NCI-H2029 (cell line): ENCODE measurements at places on chromosomes 6 and 20.

- DNase-seq = no peak
Observed at GRCh38 chr6:113733381-113733780, 123.8 kb upstream of the MARCKS start.

DNA sequence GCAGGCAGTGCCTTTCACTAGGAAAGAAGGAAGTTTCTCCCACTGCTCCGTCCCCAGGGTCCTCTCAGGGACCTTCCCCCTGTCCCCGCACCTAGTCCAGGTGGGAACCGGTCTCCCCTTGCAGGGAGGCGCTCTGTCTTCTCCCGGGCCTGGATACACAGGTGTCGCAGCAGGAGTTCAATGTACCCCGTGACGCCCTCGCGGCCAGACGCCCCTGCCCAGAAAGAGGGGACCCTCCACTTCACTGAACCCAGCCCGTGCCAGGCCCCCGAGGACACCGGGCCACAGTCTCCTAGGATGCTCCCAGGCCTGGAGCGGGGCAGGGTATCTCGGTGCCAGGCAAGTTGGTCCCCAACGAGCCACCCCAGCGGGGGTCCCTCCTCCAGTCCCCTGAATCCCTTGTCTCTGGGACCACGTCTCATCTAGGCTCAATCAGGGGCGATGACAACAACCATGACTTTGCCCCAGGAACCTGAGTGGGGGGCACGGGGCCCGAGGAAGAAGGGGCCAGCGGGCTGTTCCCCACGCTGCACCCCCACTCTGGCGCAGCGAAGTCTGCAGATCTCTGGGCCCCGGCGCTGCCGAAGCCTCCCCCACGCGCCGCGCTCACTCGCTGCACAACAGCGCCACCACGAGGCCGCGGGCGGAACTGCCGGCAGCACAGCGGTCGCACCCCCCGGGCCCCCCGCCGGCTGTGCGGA is 103.0 kb downstream of the EDN3 start:
- no peak for DNase-seq

- no peak for DNase-seq
Observed at GRCh38 chr6:32187009-32187709, 2.8 kb downstream of the PBX2 start.

GRCh38 chr6:92864966-92865555 is 554.3 kb downstream of the EPHA7 start:
- no peak for DNase-seq

DNA sequence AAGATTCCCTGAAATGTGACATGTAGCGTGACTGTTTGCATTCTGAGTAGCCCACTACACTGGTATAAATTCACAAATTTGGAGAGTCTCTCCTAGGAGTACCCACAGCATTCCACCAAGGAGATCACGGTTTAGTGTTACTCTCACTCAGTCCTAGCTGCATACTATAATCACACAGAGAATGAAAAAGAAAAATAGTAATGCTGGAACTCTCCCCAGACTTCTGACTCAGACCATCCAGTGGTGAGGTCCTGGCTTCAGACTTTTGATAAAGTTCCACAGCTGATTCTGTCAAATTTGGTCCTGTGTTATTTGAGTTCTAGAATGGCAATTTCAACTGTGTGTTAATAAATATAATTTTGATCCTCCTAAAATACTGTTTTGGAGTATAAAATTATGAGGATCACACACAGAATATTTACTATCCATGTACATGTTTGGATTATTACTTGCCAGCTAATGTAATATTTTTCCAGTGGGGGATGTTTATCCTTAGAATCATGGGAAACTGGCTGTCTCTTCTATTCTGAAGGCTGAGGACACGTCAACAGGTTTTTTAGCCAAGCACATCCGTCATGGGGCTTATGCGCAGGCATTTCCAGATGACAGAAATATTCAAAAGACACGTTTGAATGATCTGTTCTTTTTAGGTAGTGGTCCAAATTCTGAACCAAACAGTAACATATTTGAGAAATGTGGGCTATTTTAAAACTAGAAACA is 5.1 kb upstream of the KIAA0408 start:
- DNase-seq = no peak
